Activated T-helper 9 cell treated with anti-CD3 and anti-CD28 coated beads, Interleukin-2, amount 50 U/mL, for 16 hours (primary cell): ENCODE measurements at places on chromosomes 16 and 17.

GRCh38 chr17:8542599-8543502 lies 87.7 kb downstream of the MYH10 start:
- no peak for DNase-seq

- DNase-seq: no peak
These were observed 44.7 kb upstream of the HS3ST3A1 start for GRCh38 chr17:13646411-13646810.

DNA sequence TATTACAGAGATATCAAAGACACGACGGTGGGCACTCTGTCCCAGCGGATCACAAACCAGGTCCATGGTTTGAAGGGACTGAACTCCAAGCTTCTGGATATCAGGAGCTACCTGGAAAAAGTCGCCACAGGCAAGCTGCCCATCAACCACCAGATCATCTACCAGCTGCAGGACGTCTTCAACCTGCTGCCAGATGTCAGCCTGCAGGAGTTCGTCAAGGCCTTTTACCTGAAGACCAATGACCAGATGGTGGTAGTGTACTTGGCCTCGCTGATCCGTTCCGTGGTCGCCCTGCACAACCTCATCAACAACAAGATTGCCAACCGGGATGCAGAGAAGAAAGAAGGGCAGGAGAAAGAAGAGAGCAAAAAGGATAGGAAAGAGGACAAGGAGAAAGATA lies 8.7 kb downstream of the PSMD7 start:
- DNase-seq: no peak

GRCh38 chr16:59719121-59719520 lies 985.0 kb upstream of the GOT2 start:
- DNase-seq: no peak
